ENCODE measurements at places on chromosomes 2 and 18.

GRCh38 chr2:163759013-163759412 lies 23.2 kb upstream of the FIGN start:
- DNase-seq: no peak

- no peak for DNase-seq
These were observed 643.9 kb upstream of the NXPH2 start for GRCh38 chr2:139424101-139424500.

DNA sequence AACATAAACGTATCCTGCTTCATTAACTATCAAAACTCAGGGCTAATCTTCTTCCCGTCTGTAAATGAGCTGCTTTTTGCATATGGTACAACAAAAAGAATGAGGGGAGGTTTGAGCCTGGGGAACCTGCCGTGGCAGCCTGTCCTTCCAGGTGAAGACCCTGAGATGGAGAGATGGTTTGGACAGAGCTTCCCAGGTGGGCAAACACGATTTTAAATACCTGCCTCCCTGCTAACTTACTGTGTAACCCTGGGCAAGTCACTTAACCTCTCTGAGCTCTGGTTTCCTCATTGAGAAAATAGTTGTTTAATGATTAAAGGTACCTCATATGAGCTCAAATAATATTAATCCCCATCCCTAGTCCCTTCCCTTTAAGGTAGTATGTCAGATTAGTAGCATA lies 9.0 kb downstream of the EMX1 start:
- no peak for DNase-seq

DNA sequence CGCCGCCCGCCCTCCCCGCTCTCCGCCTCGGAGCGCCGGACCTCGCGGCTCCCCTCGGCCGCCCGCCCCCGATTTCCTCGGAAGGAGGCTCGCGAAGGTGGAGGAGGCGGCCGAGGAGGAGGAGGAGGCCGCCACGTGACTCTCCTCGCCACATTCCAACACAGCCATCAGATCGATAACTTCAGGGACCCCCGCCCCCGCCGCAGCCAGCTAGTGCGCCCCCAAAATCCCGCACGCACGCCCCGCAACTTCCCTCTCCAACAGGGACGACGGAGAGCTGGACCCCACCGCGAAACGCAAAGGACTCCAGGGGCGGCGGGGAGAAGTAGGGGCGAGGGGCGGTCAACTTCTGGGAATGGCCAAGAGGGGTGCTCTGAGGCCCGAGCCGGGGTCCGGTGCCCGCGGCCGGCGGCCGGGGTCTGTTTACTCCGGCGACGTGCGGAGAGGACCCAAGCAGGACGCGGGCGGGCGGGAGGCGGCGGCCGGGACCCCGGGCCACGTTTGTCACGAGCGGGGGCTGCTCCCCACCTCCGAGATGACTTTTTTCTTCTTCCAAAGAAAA lies 2.0 kb downstream of the ZNF521 start:
- DNase-seq: no peak

- no peak for DNase-seq
These were observed 152.9 kb downstream of the LPIN1 start for GRCh38 chr2:11899264-11899818.

GRCh38 chr2:8203364-8203763 lies 478.5 kb upstream of the ID2 start:
- DNase-seq: no peak

DNA sequence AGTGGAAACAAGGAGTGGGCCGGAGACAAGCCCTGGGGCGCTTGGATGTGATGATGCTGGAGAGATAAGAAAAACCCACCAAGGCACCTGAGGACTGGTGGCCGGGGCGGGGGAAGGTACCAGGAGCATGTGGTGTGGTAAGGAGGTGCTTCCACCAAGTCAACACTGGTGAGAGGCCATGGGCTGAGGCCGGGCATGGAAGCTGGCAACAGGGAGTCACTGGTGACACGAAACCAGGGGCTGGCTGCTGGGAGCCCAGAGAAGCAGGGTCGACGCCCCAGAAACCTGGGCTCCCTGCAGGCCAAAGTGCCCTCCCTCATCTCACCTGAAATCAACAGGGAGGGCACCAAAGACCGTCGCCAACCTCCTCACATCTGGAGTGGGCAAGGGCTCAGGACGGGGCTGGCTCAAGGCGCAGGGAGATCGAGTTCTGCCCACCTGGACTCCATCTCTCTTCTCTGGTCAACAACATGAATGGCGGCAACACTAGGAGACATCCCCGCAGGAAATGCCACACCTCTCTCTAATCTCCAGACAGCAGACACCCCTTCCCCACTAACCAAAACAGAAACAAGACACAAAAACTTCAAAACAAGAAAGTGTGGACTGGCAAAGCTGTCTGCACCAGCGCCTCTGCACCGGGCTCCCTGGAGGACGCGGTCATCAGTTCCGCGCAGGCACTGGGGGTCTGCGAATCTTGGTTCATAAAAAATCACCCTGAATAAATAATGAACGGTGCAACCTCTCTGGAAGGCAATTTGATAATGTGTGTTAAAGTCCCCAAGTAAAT lies 185.5 kb downstream of the HDAC4 start:
- DNase-seq: no peak

DNA sequence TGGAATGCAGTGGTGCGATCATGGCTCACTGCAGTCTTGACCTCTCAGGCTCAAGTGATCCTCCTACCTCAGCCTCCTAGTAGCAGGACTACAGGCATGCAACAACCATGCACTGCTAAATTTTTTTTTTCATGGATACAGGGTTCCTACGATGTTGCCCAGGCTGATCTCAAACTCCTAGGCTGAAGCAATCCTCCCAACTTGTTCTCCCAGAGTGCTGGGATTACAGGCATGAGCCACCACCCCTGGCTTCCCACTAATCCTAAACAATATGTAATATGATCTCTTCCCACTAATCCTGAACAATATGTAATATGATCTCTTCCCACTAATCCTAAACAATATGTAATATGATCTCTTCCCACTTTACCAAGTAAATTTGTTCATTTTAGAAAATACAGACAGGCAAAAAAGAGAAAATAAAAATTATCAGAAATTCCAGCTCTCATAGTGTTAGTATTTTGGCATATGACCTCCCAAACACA lies 33.7 kb upstream of the C18orf32 start:
- DNase-seq: no peak

- no peak for DNase-seq
These were observed 84.8 kb upstream of the GATA6 start for GRCh38 chr18:22084547-22084946.

Measured in hematopoietic multipotent progenitor cell treated with erythropoietin and hydrocortisone succinate and interleukin-3 and kit ligand, for 15 days (in vitro differentiated cells).